Right renal cortex interstitium (tissue), 3 donors: ENCODE measurements at places on chromosomes 7 and 10. TPM values are rescaled to one million over a fixed set of nuclear protein-coding genes. Genes with fewer than 3 reads are reported as not detected.
A peak's percentile ranks its signal among the peaks of the same experiment; 100 is the strongest.

GRCh38 chr7:92598310-92598981 lies 8.3 kb upstream of the FAM133B start:
- DNase-seq = no peak

GRCh38 chr10:75281974-75282373 lies 46.2 kb upstream of the COMTD1 start:
- DNase-seq = no peak

GRCh38 chr7:113092762-113093161 lies 6.1 kb upstream of the GPR85 start:
- no peak for DNase-seq

The OPALIN gene
- polyA plus RNA-seq = not detected

The STOX1 gene
- polyA plus RNA-seq = 11.6 TPM

The CDC14C gene
- polyA plus RNA-seq = not detected

- DNase-seq = peak; percentile 52
Measured at GRCh38 chr10:61903928-61904344, 2.4 kb downstream of the ARID5B start.

GRCh38 chr10:24153537-24153936 lies 55.4 kb upstream of the KIAA1217 start:
- no peak for DNase-seq

The ITGA8 gene
- polyA plus RNA-seq = 51.5 TPM

The CAMK2G gene
- 22.6 TPM for polyA plus RNA-seq

DNA sequence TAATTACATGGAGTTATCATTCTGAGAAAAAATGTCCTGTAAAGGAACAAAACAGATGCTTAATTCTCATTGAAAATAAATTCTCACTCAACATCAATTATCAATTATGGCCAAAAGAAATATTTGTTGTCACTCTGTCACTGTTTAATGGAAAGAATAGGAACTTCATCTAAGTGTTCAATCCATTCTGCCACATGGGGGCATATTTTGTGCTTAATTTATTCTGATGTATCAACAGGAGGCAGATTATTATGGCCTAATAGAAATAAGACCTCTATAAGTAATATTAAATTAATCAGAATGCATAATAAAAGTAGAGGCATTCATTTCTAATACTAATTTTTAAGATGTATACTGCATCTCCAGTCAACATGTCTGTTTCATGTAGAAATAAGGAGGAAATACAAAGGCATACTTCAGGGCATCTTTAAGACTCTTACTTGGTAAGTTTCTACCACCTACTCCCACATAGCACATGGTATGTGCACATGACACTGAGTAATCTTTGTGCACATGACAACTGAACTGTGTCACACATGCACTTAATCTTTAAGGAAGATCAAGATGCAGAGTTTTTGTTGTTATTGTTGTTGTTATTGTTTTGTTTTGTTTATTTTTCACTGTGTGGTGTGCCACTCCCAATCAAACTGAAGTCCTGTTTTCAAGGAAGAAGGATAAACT lies 420.4 kb upstream of the SEMA3A start:
- DNase-seq = no peak
